A673 (cell line): ENCODE measurements at places on chromosomes 12 and 14.

DNA sequence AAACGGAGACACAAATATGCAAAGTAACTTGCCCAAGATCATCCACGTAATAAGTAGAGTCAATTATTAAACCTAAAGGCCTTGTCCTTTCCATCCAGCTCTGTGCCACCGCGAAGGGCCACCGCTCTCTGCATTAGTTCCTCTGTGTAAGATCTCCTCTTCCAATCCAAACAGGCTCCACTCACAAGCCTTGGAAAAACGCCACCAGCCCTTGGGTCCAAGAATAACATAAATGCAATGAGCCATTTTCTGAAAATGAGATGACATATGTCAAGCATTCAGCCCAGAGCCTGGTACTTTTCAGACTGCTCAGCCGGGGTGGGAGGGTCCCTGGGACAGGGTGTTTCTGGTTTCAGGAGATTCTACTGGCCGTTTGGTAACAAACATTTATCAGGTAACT, 30.0 kb downstream of the DGLUCY start:
- DNase-seq, result peak; percentile 38

- DNase-seq, result no peak
Observed at GRCh38 chr14:89302396-89302950, 114.6 kb downstream of the FOXN3 start.

DNA sequence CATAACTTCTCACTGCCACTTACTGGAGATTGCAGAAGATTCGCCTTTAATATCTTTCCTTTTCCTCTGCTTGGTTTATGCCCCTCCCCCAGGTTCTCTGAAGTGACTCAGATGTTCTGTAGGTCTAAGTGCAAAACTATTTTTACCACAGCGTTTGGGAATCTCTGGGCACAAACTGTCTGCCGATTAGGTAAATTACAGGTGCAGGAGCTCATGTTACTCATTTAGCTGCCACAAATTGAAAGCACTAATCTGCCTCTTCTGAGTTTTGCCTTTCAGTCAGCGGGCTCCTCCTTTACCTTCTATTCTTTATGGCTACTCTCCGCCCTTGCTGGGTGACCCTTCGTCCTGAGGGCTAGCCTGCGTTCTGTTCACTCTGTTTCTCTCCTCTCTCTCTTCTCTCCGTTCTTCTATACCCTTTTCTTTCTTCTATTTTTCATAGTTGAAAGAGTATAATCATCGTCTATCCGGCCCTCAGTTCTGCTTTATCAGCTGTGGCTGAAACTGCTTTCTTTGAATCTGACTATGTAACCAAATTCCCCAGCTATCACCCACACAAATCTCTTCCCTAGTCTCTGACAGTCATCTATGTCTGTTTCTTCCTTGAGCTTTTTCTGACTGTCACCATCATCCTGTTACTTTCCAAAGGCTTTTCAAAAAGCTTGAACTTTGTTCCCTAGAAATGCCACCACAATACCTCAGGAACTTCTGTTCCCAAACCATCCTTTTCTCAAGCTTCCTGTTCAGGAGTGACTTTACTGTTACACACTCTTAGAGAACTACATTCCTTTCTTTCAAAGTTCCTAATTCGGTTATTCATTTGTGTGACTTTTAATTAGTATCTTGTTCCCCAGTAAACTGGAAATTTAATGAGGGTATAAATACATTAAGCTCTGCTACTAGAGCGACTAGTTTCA, 4.3 kb upstream of the MYF6 start:
- DNase-seq, result no peak

GRCh38 chr12:89475203-89475990, 49.2 kb downstream of the GALNT4 start:
- no peak for DNase-seq

DNA sequence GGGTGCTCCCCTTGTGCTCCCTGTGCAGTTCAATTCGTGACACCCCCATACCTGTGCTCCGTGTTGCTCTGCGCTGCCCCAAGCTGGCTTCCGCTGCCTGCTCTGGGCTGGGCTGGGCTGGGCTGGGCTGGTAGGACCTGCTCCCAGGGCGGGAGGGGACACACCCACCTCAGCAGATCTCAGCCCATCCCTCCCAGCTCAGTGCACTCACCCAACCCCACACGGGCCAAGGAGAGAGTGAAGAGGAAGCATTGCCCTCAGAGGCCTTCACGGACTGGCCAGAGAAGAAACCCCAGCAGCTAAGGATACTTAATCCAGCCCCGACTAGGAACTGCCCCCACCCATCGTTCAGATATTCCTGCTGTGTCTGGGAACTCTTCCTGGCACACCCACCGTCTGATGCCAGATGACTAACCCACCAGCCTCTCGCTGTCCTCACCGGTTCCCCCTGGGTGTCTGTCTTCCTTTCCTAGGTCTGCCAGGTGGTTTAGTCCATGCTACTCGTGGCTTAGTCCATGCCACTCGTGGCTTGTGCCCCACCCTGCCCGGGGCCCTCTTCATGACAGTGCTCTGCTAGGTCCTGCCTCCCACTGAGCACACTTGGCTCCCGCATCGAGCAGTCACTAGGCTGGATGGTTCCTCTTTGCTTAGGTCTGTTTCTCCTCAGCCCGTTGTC, at the start of gene LPAR5:
LPAR5 (minus strand) TSS at position 104 of the 676 bp plus-strand sequence. CDS start 14,711 bp downstream, outside the sequence.
- no peak for DNase-seq

DNA sequence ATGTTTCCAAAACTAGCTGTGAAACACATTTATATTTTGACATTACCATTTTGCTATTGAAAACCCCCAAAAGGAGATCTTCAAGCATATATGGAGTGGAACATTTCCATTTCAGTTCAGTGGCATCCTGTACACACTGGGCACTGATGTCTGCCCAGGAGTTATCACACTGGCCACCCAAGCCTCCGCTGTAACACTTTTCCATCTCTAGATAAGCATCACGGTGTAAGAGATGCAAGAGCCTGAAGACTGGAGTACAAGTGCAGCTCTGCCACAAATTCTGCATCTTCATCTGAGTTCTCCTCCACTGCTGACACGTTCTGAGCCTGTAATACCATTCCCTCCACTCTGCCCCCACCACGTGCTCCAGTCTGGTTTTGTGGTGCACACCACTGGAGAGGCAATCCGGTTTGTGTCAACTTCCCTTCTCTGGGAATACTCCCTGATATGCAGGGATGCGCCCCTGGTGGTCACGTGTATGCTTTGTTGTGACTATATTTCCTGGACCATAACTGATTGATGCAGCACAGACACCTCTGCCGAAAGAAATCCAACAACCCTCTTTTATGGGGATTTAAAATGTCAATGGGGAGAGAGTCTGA, 12.7 kb downstream of the SPTLC2 start:
- DNase-seq, result peak; percentile 53

GRCh38 chr12:93127582-93128331, 198.7 kb upstream of the EEA1 start:
- DNase-seq, result peak; percentile 53

DNA sequence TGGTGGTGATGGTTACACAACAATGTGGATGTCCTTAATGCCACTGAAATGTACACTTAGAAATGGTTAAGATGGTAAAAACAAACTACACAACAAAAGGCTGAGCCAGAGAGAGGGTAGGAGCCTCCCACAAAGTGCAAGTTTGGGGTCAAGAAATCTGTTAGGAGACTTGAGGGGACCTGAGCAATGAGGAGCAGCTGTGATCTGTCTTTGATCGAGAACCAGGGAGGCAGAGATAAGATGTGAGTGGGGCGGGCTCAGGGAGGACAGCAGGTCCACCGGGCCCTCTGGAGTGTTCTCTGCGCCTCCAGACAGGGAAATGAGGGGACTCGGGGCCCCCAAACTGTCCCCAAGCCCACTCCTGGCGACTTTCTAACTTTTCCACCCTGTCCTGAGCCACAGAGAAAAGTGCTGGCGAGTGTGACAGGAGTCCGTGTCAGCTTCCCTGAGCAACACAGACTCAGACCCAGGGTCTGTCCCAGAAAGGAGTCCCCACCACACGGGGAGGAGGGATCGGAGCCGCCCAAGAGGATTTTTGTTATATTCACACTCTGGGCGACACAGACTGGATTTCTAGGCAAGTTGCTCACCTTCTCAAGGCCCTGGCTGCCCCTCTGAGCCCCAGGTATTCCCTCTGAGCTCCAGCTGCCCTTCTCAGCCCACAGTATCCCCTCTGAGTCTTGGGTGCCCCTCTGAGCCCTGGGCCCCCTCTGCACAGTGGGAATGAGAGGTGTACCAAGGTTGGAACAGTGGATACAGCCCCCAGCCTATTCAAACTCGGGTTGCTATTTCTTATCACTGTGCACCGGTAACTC, 11.5 kb upstream of the SCARB1 start:
- no peak for DNase-seq

- no peak for DNase-seq
Observed at GRCh38 chr14:24794644-24795305, 160.8 kb upstream of the GZMB start.

DNA sequence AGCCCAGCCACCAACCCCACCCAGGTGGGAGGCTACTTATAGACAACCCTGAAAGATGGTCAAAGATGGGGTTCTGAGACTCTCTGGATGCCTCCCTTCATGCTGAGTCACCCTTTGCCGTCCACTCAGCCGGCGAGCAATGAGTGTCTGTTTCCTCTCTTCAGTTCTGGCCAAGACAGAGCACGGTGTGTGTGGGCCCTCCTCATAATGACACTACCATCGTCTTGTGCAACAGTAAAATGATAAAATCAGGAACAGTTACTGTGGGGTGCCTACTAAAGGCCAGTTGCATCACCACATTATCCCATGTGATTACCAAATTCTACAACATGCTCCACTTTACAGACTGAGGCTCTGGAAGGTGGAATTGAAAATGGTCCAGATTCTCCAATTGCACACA, 7.0 kb upstream of the BDKRB1 start:
- no peak for DNase-seq

DNA sequence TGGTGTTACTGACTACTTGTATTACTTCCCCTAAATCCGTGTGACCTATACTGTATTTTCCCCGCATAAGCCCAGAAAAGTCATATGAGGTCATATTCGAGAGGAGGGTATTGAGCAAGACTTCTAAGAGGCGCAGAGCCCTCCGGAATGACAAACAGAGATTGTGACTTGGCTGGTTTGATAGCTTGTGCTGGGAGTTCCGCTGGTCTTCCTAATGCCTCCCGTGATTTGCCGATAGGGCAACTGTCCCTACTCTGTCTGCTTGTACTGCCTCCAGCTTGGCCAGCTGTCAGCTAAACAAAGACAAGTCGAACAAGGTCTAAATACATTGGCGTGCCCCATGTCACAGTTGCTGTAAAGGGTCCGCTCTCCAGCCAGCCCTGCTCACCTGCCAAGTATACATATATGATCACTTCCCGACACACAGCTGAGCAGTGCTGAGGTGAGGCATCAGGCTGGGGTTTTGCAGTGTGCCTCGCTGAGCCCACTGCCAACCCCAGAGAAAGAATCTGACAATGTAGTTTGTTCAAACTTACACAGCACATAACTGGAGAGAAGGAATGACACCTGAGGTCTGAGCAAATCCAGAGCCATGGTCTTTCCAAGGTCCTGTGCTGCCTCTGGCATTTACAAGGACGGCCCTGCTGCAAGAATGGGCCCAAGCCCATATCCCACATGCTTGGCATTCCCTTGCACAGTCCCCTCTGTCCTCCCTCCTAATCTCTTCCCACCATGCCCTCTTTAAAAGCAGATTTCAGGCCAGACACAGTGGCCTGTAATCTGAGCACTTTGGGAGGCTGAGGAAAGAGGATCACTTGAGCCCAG, 23.7 kb downstream of the LGMN start:
- no peak for DNase-seq
